ENCODE measurements at places on chromosomes 1 and 21.

GRCh38 chr1:228555074-228555994, 68.2 kb downstream of the RNF187 start:
- DNase-seq = peak; percentile 39

DNA sequence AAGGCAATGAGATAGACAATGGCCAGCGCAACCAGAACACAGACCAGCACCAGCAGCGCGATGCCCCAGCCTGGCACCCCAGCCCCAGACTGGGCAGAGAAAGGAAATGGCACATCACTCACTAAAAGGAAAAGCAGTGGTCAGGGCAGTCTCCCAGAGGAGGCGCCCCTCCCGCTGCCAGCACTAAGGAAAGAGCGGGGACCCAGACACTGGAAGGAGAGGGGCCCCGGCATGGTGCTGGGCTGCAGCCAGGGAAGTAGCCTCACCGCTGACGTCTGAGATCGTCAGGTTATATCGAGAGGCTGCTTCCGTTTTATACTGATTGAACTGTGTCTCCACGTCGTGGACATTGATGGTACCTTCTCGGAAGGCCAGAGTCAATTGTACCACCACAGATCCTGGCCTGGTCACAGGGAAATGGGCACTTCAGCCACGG, 13.8 kb downstream of the TRIM46 start:
- no peak for DNase-seq

DNA sequence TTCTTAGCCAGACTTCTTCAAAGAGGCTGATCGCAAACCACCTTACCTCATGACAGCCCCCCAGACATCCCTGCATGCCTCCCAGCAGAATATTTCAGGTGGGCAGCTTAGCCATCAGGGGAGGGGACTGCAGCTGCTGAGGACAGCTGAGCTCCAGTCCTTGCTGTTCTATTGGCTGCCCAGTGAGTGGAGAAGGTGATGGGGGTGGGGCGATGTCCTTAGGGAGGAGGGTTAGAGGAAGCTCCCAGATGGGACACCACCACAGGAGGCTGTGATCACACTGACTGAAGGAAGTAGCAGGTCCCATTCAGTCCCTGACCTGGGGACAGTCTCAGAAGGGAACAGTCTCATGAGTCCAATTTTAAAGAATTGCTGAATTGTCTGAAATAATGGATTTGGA, 38.3 kb downstream of the GJA5 start:
- no peak for DNase-seq

- no peak for DNase-seq
Measured at GRCh38 chr1:70675737-70676156, 264.7 kb downstream of the CTH start.

- no peak for DNase-seq
Measured at GRCh38 chr1:64956010-64956640, 10.2 kb downstream of the JAK1 start.

DNA sequence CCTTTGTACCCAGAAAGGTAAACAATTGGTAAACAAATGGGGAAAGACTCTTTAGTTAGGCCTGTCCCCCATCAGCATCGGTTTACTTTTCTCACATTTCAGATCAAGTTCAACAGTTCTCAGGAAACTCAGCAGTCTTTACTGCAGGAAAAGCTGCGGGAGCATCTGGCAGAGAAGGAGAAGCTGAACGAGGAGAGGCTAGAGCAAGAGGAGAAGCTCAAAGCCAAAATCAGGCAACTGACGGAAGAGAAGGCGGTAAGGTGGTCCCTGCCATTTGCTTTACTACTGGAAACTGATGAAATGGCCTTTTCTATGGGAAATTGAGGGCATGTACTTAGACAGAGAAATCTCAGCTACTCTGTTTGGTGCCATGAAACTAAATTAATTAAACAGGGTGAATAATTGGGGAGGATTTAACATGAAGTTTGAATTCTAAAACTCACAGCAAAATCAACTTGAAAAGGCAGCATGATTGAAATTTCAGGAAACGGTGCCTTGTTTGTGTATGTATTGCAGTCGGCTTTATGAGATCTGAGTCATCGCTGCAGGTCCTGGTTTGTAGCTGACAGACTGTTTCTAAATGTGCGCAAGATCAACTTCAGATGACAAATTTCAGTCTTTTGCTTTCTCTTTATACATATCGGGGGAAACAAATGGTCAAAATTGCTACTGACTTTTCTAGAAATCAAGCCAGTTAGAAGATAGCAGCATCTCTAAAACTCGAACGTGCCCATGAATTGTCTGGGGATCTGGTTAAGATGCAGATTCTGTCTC, 67.9 kb upstream of the EFHD2 start:
- no peak for DNase-seq

- no peak for DNase-seq
Measured at GRCh38 chr1:203677771-203678170, 51.1 kb downstream of the ATP2B4 start.

DNA sequence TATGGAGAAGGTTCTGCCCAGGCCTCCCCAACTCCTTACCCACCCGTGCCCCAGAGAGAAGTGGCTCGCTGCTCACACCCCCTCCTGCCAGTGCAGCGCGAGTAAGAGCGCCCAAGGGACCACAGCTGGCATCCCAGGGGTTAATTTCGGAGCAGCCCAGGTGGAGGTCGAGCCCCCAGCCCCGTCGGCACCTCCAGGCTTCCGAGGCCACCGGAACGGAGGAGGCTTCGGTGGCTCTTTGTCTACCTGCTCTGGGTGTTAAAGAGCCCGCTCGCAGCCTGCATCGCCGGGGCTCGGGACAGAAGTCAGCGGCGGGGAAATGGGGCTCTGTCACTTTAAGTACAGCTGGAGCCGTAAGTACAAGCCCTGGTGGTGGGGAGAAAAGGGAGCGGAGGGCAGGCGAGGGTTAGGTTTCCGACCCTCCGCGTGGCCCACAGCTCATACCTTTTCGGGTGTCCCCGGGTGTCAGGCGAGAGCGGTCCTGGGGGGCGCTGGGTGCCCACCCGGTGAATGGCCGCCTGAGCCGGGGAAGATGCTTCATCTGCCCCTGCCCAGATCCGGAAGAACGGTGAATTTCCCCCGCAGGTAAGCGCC, 89.4 kb upstream of the IPO9 start:
- peak; percentile 41 for DNase-seq

DNA sequence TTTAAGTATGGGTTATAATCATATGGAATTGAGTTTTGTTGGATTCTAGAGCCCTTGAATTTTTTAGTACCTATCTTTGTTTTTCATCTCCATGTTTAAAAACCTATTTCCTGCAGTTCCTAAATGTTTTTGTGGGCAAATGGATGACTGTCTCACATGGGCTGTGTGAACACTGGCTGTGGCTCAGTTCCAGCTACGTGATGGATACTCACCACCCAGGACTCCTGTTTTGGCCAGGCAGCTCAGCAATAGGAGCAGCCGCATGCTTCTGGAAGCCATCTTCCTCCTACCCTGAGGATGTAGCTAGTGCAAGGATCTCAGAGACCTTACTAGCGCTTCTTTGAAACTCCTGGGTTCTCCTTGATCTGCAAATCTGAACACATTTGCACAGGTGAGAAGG, 2.8 kb downstream of the REG4 start:
- DNase-seq = no peak

DNA sequence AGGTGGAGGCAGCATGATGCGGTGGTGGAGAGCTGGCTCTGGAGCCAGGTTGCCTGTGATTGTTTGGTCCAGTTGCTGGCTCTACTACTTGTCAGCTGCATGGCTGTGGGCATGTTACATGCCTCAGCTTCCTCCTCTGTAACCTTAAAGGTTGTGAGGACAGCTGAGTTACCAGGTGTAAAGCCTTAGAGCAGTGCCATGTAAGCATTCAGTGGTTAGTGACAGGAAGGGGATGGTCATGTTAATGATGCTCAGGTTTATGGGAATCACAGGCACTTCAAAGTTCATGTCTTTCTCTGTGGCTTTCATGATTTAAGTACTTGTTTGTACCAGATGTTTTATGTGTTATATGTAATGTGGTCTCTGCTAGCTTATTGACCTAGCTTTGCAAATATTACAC, 32.6 kb downstream of the PTGFRN start:
- DNase-seq = no peak

DNA sequence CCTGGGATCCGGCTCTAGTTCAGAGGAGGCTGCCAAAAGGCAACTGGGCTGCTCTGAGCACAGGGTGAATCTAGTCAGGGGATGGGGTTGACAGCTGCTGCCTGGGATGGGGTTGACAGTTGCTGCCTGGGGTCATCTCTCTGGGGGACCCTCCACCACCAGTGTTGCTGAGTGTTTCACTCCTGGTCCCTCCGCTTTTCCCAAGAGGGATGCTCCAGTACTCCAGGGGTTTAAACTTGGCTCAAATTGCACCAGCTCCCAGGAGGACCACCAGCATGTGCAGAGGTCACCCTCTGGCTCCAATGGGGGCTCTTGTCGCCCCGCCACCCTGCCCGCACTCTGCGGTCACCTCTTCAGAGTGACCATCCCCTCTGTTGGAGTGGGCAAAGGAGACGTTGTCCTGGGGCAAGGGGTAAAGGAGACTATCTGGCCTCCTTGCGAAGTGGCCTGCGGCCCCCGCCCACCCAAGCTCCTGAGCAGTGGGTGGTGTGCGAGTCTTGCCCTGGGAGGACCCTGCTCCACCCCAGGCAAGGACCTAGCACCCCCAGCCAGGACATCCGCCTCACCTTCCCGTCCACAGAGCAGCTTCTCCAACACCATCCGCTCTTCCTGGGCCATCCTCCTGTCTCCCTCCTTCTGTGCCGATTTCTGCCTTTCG, 52.6 kb downstream of the SIK1 start:
- no peak for DNase-seq

GRCh38 chr1:116151739-116152576, 40.8 kb downstream of the MAB21L3 start:
- peak; percentile 69 for DNase-seq

DNA sequence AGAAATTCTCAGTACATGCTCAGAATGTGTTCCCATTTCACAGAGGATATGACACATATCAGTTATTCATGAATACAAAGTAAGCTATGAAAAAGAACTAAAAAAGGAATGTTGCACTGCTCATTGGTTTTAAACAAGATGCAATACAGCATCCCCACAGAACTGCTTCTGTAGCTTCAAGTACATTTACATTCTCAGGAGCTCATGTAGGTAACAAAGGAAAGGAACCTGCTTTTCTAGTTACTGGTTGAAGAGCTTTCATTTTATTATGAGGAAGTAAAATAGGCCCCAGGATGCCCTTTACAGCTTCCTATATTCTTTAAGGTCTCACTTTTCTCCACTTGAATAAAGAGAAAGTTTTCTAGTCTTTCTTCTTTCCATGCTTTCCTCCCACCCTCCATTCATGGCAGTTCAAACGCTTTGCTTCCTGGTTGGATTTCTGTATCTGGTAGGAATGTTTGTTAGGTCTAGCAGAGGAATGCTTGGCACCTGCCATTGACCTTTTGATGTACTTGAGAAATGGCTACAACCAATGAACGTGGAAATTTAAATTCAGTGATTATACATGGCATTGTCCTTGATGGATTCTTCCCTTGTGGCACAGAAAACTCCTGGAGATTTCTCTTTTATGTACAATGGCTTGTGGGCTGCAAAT, 27.1 kb upstream of the KCNK2 start:
- no peak for DNase-seq

DNA sequence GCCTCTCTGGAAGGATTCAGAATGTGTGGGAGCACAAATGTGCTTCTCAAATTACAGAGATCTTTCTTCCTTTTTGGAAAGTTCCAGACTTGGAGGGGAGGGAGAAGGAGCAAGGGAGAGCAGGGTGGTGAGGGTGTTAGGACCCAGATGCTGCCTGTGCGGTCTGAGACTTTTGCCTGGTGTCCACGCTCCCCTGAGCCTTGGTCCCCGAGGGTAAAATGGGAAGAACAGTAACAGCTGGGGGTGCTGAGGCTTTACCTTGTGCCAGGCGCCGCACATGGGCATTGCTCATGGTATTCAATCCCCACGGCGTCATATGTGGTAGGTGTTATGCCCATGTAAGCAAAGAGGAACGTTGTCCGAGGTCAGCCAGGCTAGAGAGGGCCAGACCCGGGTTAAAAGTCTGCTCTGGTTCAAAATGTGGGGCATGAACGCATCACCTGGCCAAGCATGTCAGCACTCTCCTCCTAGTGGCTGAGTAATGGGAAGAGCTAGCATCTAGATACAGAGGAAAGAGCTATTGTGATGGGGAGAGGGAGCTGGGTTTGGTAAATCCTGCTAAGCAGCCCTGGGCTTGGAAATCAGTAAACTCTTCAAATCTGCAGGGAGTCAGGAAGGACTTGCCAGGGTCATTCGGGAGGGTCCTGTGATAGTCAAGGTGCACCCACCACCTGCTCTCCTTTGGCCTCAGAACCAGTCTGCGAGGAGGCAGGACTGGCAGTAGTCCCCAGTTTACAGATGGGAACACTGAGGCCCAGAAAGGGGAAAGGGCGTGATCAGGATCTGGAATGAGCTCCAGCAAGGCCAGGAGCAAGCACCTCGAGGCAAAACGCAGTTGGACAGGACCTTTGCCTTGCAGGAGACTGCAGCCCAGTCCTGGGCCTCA, 4.5 kb upstream of the RUNX3 start:
- DNase-seq = no peak

- no peak for DNase-seq
Measured at GRCh38 chr1:213389061-213389581, 338.1 kb downstream of the RPS6KC1 start.

DNA sequence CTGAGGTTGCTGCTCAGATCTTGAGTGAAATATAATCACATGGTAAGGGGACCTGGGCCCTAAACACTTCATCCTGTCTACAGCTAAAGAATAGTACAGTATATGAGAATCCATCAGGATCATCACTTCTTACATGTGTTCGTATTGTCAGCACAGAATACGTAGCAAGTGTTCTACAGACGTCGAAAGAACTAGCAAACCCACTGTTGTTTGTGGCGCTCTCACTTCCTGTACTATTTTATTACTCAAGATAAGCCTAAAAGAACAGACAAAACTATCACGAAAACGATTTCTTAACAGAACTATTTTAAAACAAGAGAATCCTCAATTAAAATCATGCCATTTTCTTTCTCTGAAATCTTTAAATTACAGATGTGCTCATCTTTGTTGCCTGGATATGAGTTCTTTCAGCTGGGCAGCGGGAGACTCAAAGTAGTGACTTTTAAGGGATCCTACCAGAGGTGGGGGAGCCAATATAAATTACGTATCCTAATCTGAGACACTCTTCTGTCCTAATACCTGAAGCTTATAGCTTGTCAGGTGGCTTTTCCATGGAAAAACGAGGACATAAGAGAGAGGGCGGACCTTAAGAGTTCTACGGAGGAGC, 724 bp downstream of the ST7L start:
- DNase-seq = no peak

GRCh38 chr1:199338760-199339159, 688.8 kb upstream of the NR5A2 start:
- no peak for DNase-seq

- DNase-seq = peak; percentile 15
Measured at GRCh38 chr1:221961532-221962292, 219.8 kb upstream of the DUSP10 start.

- no peak for DNase-seq
Measured at GRCh38 chr1:73639494-73639893, 558.5 kb downstream of the LRRIQ3 start.

GRCh38 chr1:151835596-151835995, 4.0 kb upstream of the RORC start:
- no peak for DNase-seq

GRCh38 chr1:213192026-213192425, 141.0 kb downstream of the RPS6KC1 start:
- DNase-seq = no peak

All from stimulated activated CD4-positive, alpha-beta T cell treated with anti-CD3 and anti-CD28 coated beads, Interleukin-2, amount 100 ng/mL, for 48 hours (primary cell).